Naive thymus-derived CD4-positive, alpha-beta T cell (primary cell): ENCODE measurements at places on chromosomes 2 and 18. TPM values are rescaled to one million over a fixed set of nuclear protein-coding genes. Genes with fewer than 3 reads are reported as not detected.

GRCh38 chr2:165007161-165007744 is 51.9 kb upstream of the SLC38A11 start:
- no peak overlapping the region for H3K27ac ChIP-seq
- no peaks in the 10 kb centered on the region for H3K36me3 ChIP-seq
- H3K27me3 ChIP-seq, result no peaks in the 10 kb centered on the region
- no peak for DNase-seq
- H3K4me3 ChIP-seq, result no peak overlapping the region

GRCh38 chr18:49621717-49622351 is 60.0 kb downstream of the LIPG start:
- no peak overlapping the region for H3K27ac ChIP-seq
- no peak for DNase-seq
- H3K4me1 ChIP-seq, result no peaks in the 10 kb centered on the region
- no peaks in the 10 kb centered on the region for H3K36me3 ChIP-seq
- no peaks in the 10 kb centered on the region for H3K27me3 ChIP-seq

GRCh38 chr2:99140860-99141109 is 722 bp upstream of the C2orf15 start:
- peak overlapping the region; percentile 82 for H3K27ac ChIP-seq
- H3K36me3 ChIP-seq, result no peaks in the 10 kb centered on the region
- H3K4me3 ChIP-seq, result peak overlapping the region; percentile 97
- DNase-seq, result no peak

GRCh38 chr2:202624133-202624532 is 10.6 kb upstream of the FAM117B start:
- no peaks in the 10 kb centered on the region for H3K27me3 ChIP-seq
- no peak overlapping the region for H3K27ac ChIP-seq
- no peaks in the 10 kb centered on the region for H3K36me3 ChIP-seq
- H3K4me1 ChIP-seq, result peaks cover 16% of the 10 kb centered on the region

DNA sequence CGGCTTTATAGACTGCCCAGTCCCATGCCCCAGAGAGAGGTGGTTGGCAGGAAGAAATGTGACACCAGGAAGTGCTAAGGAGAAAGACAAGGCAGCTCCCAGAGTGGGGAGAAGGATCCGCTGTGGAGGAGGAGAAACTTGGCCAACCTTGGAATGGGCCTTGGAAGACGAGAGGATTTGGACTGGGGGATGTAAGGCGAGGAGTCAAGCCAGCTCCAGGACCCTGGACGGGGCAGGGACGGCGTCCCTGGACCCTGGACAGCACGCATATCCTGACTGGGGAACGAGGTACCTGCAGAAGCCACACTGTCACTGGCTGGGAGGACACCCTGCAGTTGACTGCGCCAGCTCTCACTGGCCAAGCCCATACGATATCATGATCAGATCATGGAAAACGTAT is 153.4 kb downstream of the BCL2 start:
- peaks cover 4% of the 10 kb centered on the region for H3K36me3 ChIP-seq
- H3K27ac ChIP-seq, result no peak overlapping the region
- H3K27me3 ChIP-seq, result no peaks in the 10 kb centered on the region
- no peak for DNase-seq
- peaks cover 22% of the 10 kb centered on the region for H3K4me1 ChIP-seq
- no peak overlapping the region for H3K4me3 ChIP-seq

GRCh38 chr2:172919732-172920131 is 155.9 kb upstream of the MAP3K20 start:
- H3K27ac ChIP-seq, result no peak overlapping the region
- H3K36me3 ChIP-seq, result no peaks in the 10 kb centered on the region
- no peaks in the 10 kb centered on the region for H3K27me3 ChIP-seq

DNA sequence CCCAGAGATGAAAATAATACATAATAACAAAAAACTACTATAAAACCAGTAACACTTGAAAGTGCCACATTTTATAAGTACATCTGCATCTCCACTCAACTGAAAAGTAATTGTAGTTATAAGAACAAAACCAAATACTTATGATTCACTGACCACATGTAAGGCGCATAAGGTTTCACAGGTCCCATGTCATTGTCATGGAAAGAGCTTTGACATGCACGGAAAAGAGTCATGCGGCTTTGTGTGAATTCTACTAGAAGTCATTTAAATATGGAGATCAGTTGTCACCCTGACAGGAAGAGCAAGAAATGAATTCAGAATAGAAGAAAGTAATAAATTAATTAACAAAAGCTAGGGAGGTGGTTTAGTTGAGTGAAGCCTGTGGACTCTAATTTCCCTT is 459.1 kb downstream of the CDH2 start:
- no peak for DNase-seq
- H3K4me1 ChIP-seq, result no peaks in the 10 kb centered on the region
- no peak overlapping the region for H3K4me3 ChIP-seq
- H3K27ac ChIP-seq, result no peak overlapping the region

DNA sequence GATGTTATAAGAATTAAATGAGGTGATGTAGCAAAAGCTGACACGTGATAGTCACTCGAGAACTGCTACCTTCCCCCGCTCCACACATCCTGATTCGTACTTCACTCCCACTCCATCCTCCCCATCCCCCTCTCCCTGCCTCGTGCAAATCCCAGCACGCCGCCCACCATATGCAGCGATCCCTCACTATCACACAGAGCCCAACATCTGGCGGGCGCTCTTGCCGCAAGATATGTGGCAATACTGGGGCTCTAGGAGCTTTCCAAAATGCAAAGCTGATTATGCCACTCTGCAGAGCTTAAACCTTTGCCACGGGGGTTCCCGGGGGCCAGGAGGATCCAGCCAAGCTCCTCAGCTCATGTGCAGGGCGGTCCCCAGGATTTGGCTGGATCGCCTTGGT is 37.4 kb downstream of the DNMT3A start:
- H3K36me3 ChIP-seq, result peaks cover 17% of the 10 kb centered on the region
- no peak overlapping the region for H3K4me3 ChIP-seq
- peaks cover 20% of the 10 kb centered on the region for H3K4me1 ChIP-seq
- no peaks in the 10 kb centered on the region for H3K27me3 ChIP-seq

- DNase-seq, result no peak
- no peaks in the 10 kb centered on the region for H3K4me1 ChIP-seq
- H3K27me3 ChIP-seq, result no peaks in the 10 kb centered on the region
- H3K27ac ChIP-seq, result no peak overlapping the region
- no peak overlapping the region for H3K4me3 ChIP-seq
These were observed 330.9 kb downstream of the DCC start for GRCh38 chr18:52670896-52671295.

DNA sequence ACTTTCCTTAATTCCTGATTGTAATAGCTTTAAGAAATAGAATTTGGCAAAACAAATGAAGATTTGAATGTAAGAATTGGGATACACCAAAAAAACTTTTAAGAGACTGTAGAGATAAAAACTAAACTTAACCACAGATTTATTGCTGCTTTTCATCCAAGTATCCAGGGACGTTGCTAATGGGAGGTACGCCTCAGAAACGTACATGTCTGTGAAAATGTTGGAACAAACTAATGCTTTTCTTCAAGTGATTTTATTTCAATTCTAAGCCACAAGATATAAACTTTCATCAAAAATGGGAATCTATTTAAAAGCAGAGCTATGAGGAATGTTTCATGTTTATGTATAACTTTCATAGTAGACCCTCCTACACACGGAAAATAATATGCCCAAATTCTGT is 66.3 kb downstream of the ARHGAP15 start:
- no peaks in the 10 kb centered on the region for H3K27me3 ChIP-seq
- no peak for DNase-seq
- H3K27ac ChIP-seq, result no peak overlapping the region
- no peaks in the 10 kb centered on the region for H3K36me3 ChIP-seq
- no peaks in the 10 kb centered on the region for H3K4me1 ChIP-seq
- H3K4me3 ChIP-seq, result no peak overlapping the region

GRCh38 chr2:201448701-201449100 is 2.6 kb downstream of the TRAK2 start:
- H3K27me3 ChIP-seq, result no peaks in the 10 kb centered on the region
- no peak for DNase-seq
- peak overlapping the region; percentile 27 for H3K27ac ChIP-seq
- peaks cover 43% of the 10 kb centered on the region for H3K4me1 ChIP-seq

DNA sequence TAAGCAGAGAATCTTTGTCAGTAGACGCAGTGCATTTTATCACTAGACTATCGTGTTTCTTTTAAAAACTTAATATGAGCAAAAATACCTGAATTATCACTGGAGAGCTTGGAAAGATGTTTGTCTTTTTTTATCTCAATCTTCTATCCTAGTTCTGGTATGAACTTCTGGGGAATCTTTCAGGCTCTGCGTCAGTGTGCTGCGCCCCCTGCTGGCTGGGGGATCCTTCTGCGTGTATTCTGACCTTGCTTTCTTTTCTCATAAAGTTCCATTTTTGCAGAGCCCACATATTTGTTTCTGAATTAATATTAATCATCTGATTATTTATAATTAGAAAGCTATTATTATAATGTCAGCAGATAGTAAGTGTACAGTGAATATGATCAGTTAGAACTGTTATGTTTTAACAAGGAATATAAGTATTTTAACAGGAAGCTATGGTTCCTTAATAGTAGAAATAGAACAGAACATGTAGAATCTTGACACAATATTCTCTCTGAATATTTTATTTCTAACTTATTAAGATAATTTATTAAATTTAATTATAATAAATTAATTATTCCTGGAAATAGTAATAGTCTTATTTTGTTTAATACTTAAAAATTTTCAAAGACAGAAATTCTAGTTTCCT is 945.0 kb upstream of the CRIM1 start:
- H3K4me1 ChIP-seq, result no peaks in the 10 kb centered on the region
- DNase-seq, result peak; percentile 11
- no peak overlapping the region for H3K27ac ChIP-seq

GRCh38 chr2:56133441-56133840 is 50.3 kb upstream of the CCDC85A start:
- DNase-seq, result no peak
- no peaks in the 10 kb centered on the region for H3K4me1 ChIP-seq
- H3K36me3 ChIP-seq, result no peaks in the 10 kb centered on the region
- no peaks in the 10 kb centered on the region for H3K27me3 ChIP-seq
- H3K4me3 ChIP-seq, result no peak overlapping the region
- no peak overlapping the region for H3K27ac ChIP-seq

The POLR1A gene
- polyA plus RNA-seq, result 2.9 TPM

The SMCHD1 gene
- 41.4 TPM for polyA plus RNA-seq

The SERPINB3 gene
- not detected for polyA plus RNA-seq
